ENCODE measurements at places on chromosomes 6 and 20. TPM values are rescaled to one million over a fixed set of nuclear protein-coding genes. Genes with fewer than 3 reads are reported as not detected.

The CTAGE9 gene
- total RNA-seq: not detected

The MAPK13 gene
- total RNA-seq: 1.5 TPM

The SLC17A3 gene
- total RNA-seq: 29.5 TPM

The BPIFB4 gene
- total RNA-seq: not detected

The EEF1E1 gene
- total RNA-seq: 217 TPM

The MYB gene
- total RNA-seq: not detected

The FAM162B gene
- not detected for total RNA-seq

DNA sequence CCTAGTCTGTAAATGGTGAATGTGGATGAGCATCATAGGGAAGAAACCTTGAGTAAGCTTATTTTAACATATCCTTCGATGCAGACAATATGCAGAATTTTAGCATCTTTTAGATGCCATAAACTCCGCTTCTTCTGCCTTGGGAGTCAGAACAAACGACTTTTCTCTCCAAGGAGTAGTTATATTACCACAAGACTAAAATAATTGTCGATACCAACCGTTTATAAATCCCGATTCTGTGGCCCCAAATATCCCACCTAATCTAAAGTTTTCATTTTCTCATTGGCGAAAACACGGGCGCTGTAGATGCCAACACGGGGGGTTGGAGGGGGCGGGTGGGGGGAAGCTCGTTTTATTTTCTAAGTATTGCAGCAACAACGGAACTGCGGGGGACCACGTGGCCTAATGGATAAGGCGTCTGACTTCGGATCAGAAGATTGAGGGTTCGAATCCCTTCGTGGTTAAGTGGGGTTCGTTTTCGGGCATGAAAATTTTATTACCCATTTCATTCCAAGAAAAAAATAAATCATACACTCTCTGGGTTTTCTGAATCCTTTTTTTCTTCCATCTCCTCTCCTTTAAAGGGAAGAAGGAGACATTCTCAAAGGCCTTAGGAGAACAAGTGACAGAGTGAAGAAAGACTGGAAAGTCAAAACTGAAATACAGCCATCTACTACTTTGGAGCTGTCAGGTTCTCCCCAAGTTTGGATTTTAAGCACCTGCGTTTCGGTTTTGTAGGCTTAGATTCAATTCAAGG, 65.5 kb upstream of the BTN3A2 start:
- no peak for DNase-seq

DNA sequence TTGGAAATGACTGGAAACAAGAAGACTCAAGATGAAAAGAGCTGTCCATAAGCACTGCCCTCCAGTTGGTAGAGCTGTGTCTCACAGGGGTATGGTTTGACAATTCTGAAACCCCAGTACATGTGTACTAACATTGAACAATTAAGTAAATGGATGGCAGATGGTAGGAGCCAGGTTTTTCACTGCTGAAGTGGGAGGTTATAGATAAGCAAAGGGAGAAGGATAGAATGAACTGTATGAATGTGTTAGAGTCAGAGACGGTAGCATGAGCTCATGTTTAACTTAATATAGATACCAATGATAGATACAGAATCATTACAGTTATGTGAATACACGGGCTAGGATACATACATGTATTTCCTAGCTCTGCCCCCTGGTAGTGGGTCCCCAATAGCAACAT, 95.0 kb upstream of the SIRPA start:
- DNase-seq: no peak

DNA sequence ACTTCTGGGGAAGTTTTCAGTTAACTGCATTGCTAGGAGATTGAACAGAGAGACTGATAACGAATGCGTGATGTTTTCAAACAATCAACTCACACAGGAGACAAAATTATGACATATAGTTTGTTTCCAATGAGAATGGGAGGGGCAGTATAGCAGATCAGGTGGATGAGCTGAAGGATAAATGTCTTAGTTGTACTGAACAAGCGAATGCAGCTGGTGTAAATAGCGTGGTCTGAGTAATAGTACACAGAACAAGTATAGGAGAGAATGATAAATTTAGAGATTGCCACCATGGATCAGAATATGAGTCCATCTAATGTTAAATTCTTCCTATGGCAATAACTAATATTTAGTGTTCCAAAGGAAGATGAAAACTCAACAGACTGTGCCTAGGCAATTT, 858.6 kb downstream of the EYS start:
- DNase-seq: no peak

All from Caki2 (cell line).